ENCODE measurements at places on chromosomes 6 and 20.

- DNase-seq = no peak
These were observed 2.2 kb upstream of the IL20RA start for GRCh38 chr6:137046871-137047412.

GRCh38 chr6:166767230-166767629 is 140.2 kb upstream of the RPS6KA2 start:
- no peak for DNase-seq

DNA sequence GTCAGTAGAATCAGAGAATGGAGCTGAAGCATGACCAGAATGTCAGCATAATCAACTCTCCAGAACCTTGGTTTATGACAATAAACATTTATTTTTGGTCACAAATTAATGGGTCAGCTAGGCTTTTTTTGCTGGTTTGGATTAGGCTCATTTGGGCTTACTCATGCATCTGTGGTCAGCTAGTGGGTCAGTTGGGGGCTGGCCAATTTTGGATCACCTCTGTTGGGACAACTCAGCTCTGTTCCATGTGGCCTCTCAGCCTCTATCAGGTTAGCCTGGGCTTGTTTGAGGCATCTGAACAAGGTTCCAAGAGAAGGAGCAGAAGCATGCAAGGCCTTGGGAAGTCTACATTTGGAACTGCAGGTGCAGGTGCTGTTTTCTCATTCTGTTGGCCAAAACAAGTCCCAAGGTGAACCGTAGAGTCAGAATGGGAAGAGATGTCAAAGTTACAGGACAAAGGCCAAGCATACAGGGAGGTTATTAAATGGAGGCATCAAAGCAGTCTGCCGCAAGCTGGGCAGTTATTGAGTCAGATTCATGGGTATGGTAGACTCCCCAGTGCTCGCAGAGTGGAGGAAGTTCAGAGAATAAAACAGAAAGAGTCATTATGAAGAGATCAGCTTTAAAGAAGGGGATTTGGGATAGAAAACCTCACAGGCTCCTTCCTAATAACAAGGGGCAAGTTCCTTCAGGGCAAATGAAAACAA is 173.0 kb downstream of the PLCB4 start:
- peak; percentile 77 for DNase-seq

DNA sequence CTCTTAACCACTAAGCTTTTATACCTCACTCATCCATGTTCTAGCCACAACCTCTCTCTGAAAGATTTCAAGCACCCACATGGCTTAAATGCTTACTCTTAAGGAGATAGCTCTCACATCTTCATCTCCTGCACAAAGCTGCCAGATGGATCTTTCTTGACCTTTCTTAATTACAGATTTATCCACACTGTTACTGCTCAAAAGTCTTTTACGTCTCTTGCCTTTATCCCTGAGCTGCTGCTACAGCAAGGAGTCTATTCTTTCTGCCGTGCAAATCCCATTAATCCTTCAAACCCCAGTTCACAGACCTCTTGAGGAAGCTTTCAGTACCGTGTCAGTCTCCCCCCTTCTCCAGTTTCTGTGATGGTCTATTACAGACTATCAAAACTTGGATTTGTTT is 54.6 kb downstream of the B4GALT5 start:
- DNase-seq = no peak

- DNase-seq = peak; percentile 50
These were observed 5.6 kb upstream of the HECA start for GRCh38 chr6:139129284-139129683.

GRCh38 chr6:77740380-77740779 is 87.5 kb downstream of the MEI4 start:
- peak; percentile 16 for DNase-seq

- DNase-seq = no peak
These were observed 755.2 kb downstream of the C6orf118 start for GRCh38 chr6:164554226-164554625.

GRCh38 chr6:117555262-117555849 is 47.0 kb downstream of the GOPC start:
- no peak for DNase-seq

GRCh38 chr20:51512645-51513044 is 29.9 kb downstream of the NFATC2 start:
- DNase-seq = no peak

- no peak for DNase-seq
These were observed 275.6 kb downstream of the TFAP2B start for GRCh38 chr6:51094271-51094670.

GRCh38 chr6:100103931-100104330 is 109.9 kb upstream of the MCHR2 start:
- DNase-seq = no peak

DNA sequence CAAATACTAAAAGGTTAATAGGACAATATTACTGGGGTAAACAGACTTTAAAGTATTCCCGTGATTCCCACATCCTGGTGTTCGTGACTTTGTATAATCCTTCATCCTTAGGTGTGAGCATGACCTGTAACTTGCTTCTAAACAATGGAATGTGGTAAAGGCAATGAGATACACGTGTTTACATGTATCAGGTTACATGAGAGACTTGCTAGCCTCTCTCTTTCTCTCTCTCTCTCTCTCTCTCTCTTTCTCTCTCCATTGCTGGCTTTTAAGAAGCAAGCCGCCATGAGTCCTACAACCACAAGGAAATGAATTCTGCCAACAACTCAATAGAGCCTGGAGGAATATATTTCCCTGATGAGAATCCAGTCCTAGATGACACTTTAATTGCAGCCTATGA is 83.9 kb upstream of the LGSN start:
- no peak for DNase-seq

DNA sequence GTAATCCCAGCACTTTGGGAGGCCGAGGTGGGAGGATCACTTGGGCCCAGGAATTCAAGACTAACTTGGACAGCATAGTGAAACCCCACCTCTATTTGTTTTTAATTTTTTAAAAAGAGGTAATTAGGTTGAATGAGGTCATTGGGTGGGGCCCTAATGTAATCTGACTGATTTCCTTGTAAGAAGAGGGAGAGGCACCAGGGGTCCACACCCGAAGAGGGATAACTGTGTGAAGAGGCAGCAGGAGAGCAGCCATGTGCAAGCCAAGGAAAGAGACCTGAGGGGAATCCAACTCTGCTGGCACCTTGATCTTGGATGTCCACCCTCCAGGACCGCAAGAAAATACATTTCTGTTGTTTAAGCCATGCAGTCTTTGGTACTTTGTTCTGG is 63.4 kb downstream of the QRSL1 start:
- no peak for DNase-seq

DNA sequence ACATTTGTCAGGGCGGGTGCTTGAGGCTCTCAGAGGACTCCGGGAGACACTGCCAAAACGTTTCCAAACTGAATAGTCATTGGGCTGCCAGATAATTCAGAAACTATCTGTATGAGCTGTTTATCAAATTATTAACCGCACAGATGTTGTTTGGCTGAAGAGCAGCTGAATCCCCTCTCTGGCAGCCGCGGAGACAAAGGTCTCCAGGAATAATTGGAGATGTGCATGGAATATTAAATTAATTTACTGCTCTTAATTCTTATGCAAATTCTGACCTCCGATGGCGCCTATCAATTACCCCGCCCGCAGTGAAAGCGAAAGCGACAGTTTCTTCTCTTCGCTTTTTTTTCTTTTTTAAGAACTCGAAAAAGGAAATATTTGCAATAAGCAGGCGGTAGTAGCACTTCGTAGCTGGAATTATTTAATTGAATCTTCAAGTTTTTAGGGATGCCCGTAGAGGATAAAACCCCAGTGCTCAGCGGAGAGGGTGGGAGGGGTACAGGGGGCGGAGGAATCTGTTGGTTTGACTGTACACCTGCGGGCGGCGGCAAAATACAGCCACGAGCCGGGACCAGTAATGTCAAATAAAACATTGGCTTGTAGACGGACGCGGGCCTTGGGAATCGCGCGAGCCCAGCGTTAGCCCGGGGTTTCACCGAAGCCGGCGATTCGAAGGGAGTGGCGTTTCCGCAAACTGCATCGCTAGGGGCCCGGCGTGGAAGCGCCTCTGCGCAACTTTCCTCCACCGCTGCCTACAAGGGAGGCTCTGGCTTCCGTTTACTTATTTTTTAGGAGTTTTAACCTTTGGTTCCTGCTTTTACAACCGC is 6.2 kb downstream of the LINC00237 start:
- DNase-seq = no peak

GRCh38 chr6:84017709-84018452 is 15.7 kb upstream of the MRAP2 start:
- no peak for DNase-seq

DNA sequence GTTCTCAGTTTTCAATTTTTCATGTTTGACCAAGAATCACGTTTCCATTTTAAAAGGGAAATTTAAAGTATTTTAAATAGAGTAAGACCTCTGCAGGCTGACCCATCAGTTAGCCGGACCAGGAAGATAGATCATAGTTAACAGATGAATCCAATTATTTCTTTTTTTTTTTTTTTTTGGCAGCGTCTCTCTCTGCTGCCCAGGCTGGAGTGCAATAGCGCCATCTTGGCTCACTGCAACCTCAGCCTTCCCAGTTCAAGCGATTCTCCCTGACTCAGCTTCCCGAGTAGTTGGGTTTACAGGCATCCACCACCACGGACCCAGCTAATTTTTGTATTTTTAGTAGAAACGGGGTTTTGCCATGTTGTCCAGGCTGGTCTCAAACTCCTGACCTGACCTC is 256.7 kb upstream of the CNR1 start:
- peak; percentile 64 for DNase-seq

GRCh38 chr6:125888989-125889656 is 67.4 kb upstream of the HINT3 start:
- peak; percentile 56 for DNase-seq

GRCh38 chr6:4474810-4475209 is 301.4 kb upstream of the CDYL start:
- no peak for DNase-seq

- peak; percentile 86 for DNase-seq
These were observed at the start of gene BICRAL for GRCh38 chr6:42781796-42782688. TSS of gene BICRAL (plus strand) at chr6:42782052. CDS start at chr6:42822023, 39,971 bp downstream.

DNA sequence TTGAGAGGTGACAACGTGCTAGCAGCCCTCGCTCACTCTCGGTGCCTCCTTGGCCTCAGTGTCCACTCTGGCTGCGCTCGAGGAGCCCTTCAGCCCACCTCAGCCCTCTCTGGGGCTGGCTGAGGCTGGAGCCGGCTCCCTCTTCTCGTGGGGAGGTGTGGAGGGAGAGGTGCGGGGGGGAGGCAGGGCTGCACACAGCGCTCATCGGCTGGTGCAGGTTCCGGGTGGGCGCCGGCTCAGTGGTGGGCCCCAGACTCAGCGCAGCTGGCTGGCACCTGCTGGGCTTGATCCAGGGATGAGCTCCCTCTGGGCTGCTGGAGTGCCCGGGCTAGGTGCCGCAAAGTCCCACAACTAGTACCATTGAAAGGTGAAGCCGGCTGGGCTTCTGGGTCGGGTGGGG is 957.8 kb upstream of the GJE1 start:
- DNase-seq = no peak

DNA sequence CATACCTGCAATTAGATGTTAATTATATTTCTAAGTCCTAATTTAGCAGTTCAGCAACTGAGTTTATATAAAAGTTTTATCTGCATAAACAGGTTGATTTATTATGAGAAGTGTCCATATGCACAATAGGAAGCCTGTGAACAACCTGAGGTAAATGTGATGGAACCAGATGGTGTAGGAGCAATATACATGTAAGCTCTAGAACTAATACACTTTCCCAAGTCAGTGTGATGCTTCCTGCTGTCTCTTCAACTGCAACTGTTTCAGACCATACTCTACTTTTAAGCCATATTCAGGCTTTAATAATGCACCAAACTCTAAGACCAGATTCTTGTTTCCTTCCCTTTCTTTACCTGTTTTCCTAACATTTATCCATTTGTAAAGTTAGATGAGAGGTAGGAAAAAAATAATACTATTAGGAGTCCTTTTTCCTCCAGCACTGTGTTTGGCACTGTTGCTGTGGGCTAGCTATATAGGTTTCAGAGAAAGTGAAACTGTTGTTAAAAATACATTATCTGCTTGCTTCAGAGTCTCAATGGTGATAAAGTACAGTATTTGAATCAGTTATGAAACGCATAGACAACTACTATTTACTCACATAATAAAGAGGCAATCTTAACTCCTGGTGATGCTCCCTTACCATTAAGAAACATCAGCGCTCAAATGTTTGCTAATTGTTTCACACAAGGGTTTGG is 1009.3 kb downstream of the GRIK2 start:
- DNase-seq = no peak

GRCh38 chr6:109318328-109318876 is 63.9 kb downstream of the CD164 start:
- no peak for DNase-seq

DNA sequence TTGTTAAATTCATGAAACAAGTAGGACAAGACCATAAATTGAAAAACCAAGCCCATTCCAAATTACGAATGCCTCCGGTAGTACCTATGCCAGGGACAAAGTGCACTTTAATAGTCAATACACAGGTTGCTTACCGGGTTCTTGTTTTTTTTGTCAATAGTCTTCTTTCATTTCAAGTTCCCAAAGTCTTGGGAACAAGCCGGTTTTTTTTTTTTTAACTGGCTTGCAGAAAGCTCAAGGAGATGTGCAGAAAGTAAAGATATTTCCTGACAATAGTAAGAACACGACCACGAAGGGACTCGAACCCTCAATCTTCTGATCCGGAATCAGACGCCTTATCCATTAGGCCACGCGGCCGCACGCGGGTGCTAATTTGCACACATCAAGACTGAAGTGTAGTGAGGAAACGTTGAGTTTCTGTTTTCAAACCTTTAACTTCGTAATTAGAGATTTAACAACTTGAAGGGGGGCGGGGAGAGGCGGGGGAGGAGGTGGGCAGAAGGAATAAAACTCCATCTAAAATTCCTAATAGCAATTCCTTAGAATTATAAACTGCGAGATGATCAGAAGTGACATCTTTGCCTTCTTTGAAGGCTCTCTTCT is 181.0 kb downstream of the TRIM27 start:
- DNase-seq = peak; percentile 81

DNA sequence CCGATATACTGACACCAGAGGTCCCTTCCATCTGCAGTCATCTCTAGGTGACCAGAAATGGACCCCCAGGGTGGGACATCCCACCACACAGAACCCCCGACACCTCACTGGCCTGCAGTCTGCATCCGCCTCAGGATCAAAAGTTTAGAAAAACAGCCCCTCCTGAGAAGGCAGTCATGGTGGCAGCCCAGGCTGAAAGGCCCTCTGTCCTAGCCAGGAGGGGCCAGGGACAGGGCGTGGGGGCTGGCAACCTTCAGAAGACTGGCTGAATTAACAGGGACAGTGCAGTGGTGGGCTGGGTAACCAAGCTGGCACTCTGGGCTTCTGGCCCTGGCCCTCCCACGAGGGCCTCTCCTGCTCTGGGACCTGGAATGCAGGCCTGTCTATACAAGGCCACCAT is 34.3 kb upstream of the MDFI start:
- DNase-seq = no peak

Measured in fibroblast of mammary gland (primary cell).